ENCODE measurements at places on chromosomes 5 and 9. TPM values are rescaled to one million over a fixed set of nuclear protein-coding genes. Genes with fewer than 3 reads are reported as not detected.
A peak's percentile ranks its signal among the peaks of the same experiment; 100 is the strongest.

The CORO2A gene
- total RNA-seq: 4.9 TPM

The PFDN1 gene
- total RNA-seq: 107 TPM

The FGF1 gene
- 0.15 TPM for total RNA-seq

DNA sequence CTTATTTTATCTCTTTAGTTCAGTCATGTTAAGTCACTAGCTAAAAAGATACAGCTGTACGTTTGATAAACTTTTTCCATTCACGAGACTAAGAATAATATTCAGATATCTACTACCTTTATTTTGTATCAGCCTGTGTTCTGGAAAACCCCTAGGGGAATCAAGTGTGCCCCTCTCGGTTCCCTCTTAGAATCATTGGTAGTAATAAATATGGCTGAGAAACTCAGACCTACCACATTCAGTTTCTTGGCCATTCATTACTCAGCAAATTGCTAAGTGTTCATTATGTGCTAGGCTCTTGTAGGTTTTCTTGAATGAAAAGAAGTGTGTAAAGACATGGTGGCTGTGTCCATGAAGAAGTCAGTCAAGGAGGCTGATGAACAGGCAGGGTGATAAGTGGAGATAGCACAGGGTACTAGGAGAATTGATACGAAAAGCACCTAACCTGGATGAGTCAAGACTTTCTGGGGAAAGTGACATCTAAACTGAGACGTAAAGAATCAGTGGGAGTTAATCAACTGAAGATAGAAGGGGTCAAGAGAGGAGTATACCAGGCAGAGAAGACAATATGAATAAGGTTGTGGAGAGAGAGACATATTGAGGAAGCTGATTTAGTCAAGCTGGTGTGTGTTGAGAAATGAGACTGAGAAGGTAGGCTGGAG, 86.2 kb downstream of the CSNK1G3 start:
- no peak for DNase-seq

DNA sequence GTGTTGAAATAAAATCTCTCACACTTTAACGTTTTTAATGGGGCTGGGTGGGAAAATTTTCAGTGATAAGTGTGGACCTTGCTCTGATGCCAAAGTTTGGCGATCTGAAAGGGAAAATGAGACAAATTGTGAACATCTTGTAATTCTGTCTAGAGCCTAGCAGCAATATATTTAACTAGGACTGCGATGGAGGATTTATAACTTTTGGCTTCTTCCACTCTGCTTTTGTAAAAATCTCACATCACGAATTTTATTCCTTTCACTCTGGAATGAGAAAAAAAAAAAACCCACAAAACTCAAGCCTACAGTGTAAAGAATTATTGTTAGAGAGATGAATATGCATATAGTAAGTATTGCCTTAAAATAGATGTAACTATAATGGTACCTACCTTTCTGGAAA, 19.9 kb downstream of the CCNH start:
- DNase-seq: no peak

DNA sequence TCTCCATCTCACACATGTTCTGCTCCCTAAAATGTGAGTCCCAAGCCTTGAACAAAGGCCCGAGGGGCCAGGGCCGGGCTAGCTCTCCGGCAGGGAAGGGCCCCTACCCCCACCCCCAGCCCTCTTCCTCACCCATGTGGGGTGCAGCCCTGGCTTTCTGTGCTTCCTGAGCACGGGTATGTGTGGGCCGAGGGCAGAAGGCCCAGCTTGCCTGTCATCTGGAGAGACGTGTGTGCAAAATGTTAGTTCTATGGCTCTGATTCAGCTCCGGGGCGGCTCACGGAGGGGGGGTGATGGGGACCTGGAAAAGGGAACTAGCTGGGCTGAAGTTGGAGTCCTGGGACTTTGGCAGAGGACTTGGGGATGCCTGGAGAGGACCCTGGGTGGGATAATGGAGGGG, 90.3 kb upstream of the ARAP3 start:
- DNase-seq: no peak

GRCh38 chr9:126472948-126473298, 140.8 kb upstream of the LMX1B start:
- no peak for DNase-seq

- no peak for DNase-seq
Observed at GRCh38 chr5:136631186-136631585, 265.8 kb upstream of the TRPC7 start.

DNA sequence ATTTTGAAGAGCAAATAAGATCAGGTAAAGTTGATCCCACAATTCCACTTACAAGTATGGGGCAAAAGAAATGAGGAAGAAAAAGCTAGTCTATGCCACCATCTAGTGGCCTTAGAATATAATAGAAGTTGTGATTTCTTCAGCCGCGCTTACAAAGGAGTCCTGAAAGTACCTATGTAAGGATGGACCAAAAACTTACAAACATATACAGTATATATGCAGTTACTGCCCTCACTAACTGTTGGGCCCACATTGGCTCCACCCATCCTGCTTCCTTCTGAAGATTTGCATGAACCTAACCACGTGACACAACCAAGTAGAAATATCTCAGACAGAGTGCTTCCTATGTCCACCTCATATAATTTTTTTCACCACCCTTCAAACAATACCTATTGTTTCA, 11.7 kb upstream of the OR13D1 start:
- peak; percentile 59 for DNase-seq

DNA sequence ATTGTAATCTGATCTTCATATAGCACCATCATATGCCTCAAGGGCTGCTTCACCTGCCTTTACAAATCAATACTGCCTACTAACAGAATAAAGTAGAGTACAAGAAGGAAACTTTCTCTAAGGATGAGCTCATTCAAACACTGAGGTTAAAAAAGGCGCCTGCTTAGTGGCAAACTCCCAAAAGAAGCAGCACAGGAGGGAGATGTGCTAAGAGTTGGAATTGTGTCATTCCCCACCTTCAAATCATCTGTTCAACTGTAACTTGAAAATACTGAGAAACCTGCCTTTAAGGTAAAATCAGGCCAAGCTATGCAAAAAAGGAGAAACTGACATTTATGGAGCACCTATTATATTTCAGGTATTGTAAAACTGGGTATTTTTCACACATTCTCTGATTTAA, 560.6 kb downstream of the PTPRD start:
- no peak for DNase-seq

DNA sequence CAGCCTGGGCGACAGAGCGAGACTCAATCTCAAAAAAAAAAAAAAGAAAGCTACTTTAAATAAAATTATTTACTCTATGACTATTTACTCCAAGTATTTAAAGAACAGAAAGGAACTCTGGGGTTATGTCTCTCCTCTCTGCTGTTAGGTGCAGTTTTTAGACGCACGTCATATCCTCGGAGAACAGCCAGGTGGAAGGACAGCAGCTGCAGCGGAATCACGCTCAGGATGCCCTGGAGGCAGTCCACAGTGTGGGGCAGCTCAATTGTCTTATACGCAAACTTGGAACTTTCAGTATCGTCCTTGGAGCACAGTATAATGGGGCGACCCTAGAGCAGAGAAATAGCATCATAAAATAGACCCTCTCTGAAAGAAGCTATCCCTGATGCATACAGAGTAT, 10.4 kb upstream of the MAPK9 start:
- no peak for DNase-seq

DNA sequence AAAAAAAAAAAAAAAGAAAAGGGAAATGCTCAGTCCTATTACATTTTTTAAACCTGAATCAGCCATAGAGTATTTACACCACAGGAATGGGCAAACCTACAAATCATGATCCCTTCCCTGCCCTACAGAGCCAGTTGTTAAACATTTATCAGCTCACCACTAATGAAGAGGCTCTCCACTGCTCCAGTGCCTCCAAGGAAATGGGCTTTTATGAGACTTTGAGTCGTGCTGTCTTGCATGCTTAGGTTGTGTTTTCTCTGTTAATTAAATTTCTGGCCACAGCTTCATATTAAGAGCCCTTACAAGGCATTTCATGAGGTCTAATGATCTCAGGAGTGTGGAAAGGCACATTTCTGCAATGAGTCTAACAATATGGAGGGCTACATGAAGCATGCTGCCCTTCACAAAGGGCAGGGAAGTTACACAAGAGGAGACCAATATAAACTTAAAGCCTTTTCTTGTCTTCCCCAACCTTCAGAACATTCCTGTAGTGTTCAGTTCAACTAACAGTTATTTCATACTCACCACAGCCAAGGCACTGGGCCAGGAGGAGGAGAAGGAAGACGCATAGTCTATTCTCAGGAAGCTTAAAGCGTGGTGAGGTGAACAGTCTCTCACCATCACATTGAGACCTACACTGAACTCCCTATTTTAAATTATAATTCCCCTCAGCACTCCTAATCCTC, 140.1 kb upstream of the ABCA1 start:
- DNase-seq: peak; percentile 97

All from renal cortical epithelial cell (primary cell).